Activated CD4-positive, alpha-beta T cell treated with anti-CD3 and anti-CD28 coated beads for 4 hours (primary cell): ENCODE measurements at places on chromosomes 7 and 10.

- no peak for DNase-seq
Observed at GRCh38 chr7:22326181-22326580, 30.8 kb downstream of the RAPGEF5 start.

- DNase-seq, result no peak
Observed at GRCh38 chr10:30368065-30368718, 19.1 kb upstream of the MTPAP start.

DNA sequence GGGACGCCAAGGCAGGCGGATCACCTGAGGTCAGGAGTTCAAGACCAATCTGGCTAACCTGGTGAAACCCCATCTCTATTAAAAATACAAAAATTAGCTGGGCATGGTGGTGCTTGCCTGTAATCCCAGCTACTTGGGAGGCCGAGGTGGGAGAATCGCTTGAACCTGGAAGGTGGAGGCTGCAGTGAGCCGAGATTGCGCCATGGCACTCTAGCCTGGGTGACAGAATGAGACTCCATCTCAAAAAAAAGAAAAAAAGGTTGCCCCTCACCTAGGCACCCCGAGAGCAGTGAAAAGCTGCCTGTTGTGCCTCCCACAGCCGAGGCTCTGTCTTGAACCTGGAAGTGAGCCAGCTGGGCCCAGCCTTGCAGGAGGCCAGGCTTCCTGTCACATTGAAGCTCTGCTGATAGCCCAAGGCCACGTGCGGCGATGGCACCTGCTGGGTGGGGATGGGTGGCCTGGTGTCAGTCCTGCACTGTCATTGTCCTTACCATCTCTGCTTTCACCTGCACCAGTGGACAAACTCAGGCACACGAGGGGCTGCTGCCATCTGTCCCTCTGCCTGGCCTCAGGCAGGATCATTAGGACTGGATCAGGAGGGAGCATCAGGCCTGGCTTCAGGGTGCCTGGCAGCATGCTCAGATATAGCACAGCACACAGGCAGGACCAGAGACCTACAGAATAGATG, 37.8 kb downstream of the DNAJB12 start:
- DNase-seq, result no peak

GRCh38 chr7:4939971-4940728, 18.8 kb downstream of the MMD2 start:
- no peak for DNase-seq
